ENCODE measurements at places on chromosomes 2 and 18.

DNA sequence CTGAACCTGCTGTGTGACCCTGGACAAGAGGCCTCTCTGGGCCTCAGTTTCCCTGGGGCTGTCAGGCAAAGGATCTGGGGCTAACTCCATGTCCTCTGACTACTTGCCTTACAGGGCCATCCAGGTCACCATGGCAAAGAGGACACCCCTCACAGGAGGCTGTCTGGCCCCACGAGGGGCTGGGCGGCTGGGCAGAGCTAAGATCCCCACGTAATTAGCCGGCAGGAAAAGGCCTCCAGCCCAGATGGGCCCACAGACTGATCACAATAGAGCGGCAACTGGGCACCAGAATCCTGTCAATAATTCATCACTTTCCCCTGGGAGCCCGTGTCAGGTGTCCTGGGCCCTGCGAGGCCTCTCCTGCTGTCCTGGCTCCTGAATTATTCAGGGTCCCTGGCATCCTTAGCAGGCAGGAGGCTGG is 44.8 kb upstream of the OTOF start:
- H3K27me3 ChIP-seq, result peaks cover 16% of the 10 kb centered on the region
- no peak for DNase-seq
- H3K4me3 ChIP-seq, result no peak overlapping the region
- H3K4me1 ChIP-seq, result no peaks in the 10 kb centered on the region
- H3K36me3 ChIP-seq, result no peaks in the 10 kb centered on the region

DNA sequence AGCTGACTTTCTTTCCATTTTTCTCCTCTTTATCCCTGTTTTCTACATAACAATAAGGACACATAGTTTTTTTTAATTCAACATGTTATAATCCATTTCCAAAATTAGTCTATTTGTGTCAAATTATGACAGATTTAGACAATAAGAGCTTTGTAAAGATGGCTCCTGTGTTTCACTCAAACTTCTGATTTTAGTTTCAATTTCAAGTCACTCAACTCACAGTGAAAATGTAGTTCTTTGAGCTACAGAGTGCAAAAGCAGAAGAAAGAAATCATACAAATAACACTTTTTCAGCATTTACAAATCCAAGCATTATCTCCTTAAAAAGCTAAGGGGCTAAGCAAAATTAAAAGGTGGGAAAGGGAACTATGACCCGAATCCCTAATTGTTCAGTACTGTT is 340.7 kb upstream of the TRIB2 start:
- H3K4me1 ChIP-seq, result peaks cover 3% of the 10 kb centered on the region
- no peaks in the 10 kb centered on the region for H3K36me3 ChIP-seq
- no peak for DNase-seq
- H3K4me3 ChIP-seq, result no peak overlapping the region
- H3K27ac ChIP-seq, result no peak overlapping the region

- H3K4me1 ChIP-seq, result no peaks in the 10 kb centered on the region
- peaks cover 12% of the 10 kb centered on the region for H3K27me3 ChIP-seq
- H3K4me3 ChIP-seq, result no peak overlapping the region
- H3K27ac ChIP-seq, result no peak overlapping the region
Observed at GRCh38 chr18:59547581-59548182, 149.5 kb downstream of the CCBE1 start.

DNA sequence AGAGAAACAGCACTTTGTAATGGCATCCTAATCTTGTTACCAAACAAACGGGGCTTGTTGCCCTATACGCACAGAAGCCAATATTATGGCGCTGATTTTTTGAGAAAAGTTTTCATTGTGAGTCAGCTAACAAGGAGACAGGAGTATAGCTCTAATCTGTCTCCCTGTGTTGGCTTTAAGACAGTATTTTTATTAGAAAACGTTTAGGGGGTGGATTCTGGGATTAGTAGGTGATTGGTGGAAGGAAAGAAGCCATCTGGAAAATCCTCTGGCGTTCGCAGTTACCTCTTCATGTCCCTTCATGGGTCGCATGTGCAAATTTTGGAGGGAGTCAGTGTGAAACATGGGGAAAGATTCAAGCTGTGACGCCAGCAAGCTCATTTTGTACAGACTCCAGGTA is 698 bp upstream of the TMEM237 start:
- peaks cover 12% of the 10 kb centered on the region for H3K4me1 ChIP-seq
- DNase-seq, result no peak
- H3K27ac ChIP-seq, result no peak overlapping the region
- peaks cover 1% of the 10 kb centered on the region for H3K36me3 ChIP-seq
- H3K27me3 ChIP-seq, result peaks cover 9% of the 10 kb centered on the region

GRCh38 chr18:22883179-22883578 is 49.9 kb upstream of the RBBP8 start:
- H3K4me3 ChIP-seq, result no peak overlapping the region
- no peak for DNase-seq
- no peak overlapping the region for H3K27ac ChIP-seq
- peaks cover 6% of the 10 kb centered on the region for H3K27me3 ChIP-seq
- H3K36me3 ChIP-seq, result no peaks in the 10 kb centered on the region

DNA sequence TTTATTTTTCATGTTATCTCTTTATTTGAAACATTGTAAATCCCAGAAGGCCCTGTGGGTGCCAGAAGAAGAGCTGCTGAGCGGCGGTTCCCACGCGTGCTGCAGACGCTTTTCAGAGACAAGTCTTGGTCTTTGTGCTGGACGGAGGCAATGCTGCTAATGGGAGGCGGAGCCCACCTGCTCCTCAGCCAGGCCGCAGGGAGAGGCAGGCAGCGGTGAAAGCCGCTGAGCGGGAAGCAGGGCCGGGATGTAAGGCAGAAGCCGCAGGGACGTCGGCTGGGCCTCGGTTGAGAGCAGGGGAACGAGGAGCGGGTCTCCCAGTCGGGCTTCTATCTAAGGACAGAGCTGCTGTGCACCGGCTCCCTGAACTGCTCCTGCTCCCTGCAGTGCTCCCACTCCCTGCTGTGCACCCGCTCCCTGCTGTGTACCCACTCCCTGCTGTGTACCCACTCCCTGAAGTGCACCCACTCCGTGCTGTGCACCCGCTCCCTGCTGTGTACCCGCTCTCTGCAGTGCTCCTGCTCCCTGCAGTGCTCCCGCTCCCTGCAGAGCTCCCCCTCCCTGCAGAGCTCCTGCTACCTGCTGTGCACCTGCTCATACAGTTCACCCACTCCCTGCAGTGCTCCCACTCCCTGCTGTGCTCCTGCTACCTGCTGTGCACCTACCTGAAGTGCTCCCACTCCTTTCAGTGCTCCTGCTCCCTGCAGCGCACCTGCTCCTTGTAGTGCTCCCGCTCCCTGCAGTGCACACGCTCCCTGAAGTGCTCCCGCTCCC is 16.4 kb downstream of the TMEM18 start:
- H3K4me3 ChIP-seq, result no peak overlapping the region
- H3K4me1 ChIP-seq, result peaks cover 20% of the 10 kb centered on the region
- peaks cover 30% of the 10 kb centered on the region for H3K36me3 ChIP-seq

DNA sequence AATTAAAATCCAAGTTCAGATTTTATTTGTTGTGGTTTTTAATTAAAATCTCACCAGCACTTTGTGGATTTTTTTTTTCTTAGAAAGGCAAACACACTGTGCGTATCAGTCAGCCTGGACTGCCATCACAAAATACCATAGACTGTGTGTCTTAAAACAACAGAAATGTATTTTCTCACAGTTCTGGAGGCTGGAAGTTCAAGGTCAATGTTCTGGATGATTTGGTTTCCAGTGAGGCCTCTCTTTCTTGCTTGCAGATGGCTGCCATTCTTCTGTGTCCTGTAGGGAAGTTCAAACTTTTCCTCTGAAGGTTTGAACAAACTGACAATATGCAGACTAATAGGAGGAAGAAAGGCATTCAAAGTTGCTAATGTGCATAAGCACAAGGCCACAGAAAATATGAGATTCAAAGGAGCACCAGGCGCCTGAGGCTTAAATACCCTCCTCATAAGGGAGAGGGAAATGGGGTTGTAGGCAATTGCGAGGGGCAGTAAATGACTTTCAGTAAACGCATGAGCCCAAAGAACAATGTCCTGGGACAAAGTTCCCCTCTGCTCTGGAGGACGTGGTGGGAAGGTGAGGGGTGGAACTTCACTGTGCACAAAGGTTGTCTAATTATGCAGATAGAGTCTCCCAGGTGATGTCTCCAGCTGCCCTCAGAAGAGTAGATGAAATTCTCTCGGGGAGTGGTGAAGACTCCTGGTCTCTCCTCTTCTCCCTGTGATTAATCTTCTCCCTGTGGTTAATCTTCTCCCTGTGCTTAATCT is 26.5 kb upstream of the KCNF1 start:
- H3K27me3 ChIP-seq, result peaks cover 9% of the 10 kb centered on the region
- H3K36me3 ChIP-seq, result no peaks in the 10 kb centered on the region
- no peak for DNase-seq
- peaks cover 6% of the 10 kb centered on the region for H3K4me1 ChIP-seq

- H3K36me3 ChIP-seq, result no peaks in the 10 kb centered on the region
- no peaks in the 10 kb centered on the region for H3K4me1 ChIP-seq
- no peak for DNase-seq
- no peak overlapping the region for H3K4me3 ChIP-seq
- no peak overlapping the region for H3K27ac ChIP-seq
- H3K27me3 ChIP-seq, result no peaks in the 10 kb centered on the region
Observed at GRCh38 chr2:51265539-51265938, 233.6 kb upstream of the NRXN1 start.

- no peaks in the 10 kb centered on the region for H3K4me1 ChIP-seq
- H3K27me3 ChIP-seq, result peaks cover 5% of the 10 kb centered on the region
- no peak for DNase-seq
- no peak overlapping the region for H3K4me3 ChIP-seq
- no peak overlapping the region for H3K27ac ChIP-seq
Observed at GRCh38 chr18:49966090-49966489, 152.8 kb upstream of the ACAA2 start.

DNA sequence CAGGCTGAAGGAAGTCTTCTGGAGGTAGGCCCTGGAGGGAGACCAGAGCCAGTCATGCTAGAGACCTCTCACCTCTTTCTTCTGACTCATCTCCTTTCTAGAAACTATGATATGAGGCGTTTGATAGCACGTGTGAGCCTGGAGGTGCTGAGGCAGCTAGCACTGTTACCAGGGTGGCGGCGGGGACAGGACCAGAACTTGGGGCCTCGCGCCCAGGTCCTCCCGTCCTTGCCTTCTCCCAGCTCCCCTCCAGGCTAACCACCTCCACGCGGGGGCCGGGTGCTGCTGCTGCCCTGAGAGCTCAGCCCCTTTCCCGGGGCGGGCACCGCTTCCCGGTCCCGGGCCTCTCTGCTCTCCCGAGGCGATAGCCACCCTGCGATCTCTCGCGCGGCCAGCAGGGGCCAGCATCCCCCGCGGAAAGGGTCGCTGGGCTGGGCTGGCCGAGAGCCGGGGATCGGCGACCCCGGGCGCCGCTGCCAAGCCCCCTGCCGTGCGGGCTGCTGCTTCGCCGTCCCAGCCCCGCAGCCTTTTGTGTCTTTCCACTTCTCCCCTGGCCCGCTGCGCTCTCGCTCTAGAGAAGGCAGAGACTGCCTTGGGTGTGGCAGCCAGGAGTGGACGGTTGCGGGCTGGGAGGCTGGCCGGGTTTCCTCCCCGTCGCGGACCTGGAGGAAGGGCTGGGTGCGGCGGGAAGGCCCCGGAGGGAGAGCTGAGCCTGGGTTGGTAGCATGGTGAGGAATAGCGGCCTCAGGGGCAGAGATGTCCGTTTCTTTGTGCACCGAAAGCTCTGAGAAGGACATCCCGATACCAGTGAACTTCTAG is 49.1 kb downstream of the TMEM17 start:
- peak overlapping the region; percentile 79 for H3K4me3 ChIP-seq
- H3K36me3 ChIP-seq, result no peaks in the 10 kb centered on the region
- peaks cover 10% of the 10 kb centered on the region for H3K27me3 ChIP-seq
- no peaks in the 10 kb centered on the region for H3K4me1 ChIP-seq
- H3K27ac ChIP-seq, result no peak overlapping the region

GRCh38 chr2:9215680-9216079 is 9.1 kb downstream of the ASAP2 start:
- no peaks in the 10 kb centered on the region for H3K4me1 ChIP-seq
- no peak for DNase-seq
- H3K36me3 ChIP-seq, result no peaks in the 10 kb centered on the region

DNA sequence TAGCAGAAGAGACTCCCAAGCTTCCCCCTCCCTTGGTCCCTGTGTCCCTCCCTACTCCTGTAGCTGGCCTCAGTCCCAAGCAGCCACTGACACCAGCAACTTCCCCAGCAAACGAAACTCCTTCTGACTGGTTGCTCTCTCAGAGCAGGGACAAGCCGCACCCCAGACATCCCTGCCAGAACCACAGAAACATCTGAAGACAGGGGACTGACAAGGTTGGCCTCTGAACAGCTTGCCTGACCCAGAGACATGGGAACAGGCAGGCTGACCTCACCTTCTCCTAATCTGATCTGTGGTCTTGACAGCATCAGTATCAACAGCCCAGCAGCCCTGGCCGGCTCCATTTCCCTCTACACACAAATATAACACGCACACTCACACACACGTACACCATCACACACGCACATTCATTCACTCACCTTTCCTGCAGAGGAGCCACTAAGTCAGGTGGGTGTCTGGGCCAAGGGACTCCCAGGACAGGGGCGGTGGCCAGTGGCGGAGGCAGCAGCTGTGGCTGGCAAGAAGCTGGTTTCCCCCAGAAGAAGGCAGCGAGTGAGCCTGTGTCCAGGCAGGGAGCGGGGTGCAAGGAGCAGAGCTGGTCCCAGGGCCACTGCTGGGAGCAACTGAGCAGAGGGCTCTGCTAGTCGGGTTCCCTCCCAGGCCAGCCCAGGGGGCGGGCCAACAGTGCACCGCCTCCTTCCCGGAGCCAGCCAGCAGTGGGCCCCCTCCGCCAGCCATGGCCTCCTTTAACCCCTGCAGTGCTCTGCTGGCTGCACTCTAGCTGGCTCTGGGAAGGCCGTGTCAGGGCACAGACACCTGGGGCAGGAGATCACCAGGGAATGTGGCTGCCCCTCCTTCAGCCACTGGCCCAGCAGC is 59.1 kb downstream of the TNS1 start:
- H3K36me3 ChIP-seq, result no peaks in the 10 kb centered on the region
- no peaks in the 10 kb centered on the region for H3K4me1 ChIP-seq

- no peak overlapping the region for H3K4me3 ChIP-seq
- no peaks in the 10 kb centered on the region for H3K27me3 ChIP-seq
- H3K36me3 ChIP-seq, result no peaks in the 10 kb centered on the region
Observed at GRCh38 chr2:55862246-55862645, 61.3 kb downstream of the EFEMP1 start.

DNA sequence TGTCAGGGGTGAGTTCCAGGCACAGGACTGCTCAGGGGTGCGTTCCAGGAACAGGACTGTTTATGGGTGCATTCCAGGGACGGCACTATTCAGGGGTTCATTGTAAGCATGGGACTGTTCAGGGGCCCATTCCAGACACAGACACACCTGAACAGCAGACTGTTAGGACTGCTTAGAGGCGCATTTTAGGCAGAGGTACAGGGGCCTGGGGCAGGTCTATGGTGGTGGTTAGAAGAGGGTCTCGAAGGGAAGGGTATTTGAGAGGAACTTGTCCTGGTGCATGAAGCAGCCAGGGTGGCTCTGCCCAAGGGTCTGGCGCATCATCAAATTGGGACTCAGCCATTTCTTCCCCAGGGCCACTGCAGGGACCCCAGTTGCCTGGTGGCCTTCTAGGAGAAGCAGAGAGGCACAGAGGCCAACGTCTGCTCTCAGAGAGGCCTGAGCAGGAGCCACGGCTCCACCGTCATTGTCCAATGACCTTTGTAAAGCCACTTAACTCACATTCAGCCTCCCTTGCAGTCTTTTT is 14.8 kb upstream of the MLPH start:
- H3K27me3 ChIP-seq, result peaks cover 19% of the 10 kb centered on the region
- no peak overlapping the region for H3K4me3 ChIP-seq
- no peaks in the 10 kb centered on the region for H3K36me3 ChIP-seq
- no peak for DNase-seq
- H3K27ac ChIP-seq, result no peak overlapping the region
- H3K4me1 ChIP-seq, result peaks cover 11% of the 10 kb centered on the region

GRCh38 chr2:96464061-96464460 is 41.1 kb downstream of the NEURL3 start:
- no peak overlapping the region for H3K27ac ChIP-seq
- no peaks in the 10 kb centered on the region for H3K27me3 ChIP-seq
- no peaks in the 10 kb centered on the region for H3K36me3 ChIP-seq
- no peak for DNase-seq
